ENCODE measurements at places on chromosomes 5 and 9.

- H3K27me3 ChIP-seq: no peaks in the 10 kb centered on the region
- DNase-seq: no peak
- no peak overlapping the region for H3K4me3 ChIP-seq
- H3K36me3 ChIP-seq: no peaks in the 10 kb centered on the region
These were observed 17.0 kb upstream of the MYO10 start for GRCh38 chr5:16952968-16953671.

GRCh38 chr9:108579757-108580439, 275.9 kb downstream of the ACTL7B start:
- no peaks in the 10 kb centered on the region for H3K36me3 ChIP-seq
- H3K4me1 ChIP-seq: no peaks in the 10 kb centered on the region
- no peak overlapping the region for H3K27ac ChIP-seq
- no peak for DNase-seq
- H3K27me3 ChIP-seq: peaks cover 3% of the 10 kb centered on the region

- DNase-seq: no peak
- H3K27me3 ChIP-seq: no peaks in the 10 kb centered on the region
- H3K36me3 ChIP-seq: no peaks in the 10 kb centered on the region
- no peak overlapping the region for H3K27ac ChIP-seq
- peaks cover 30% of the 10 kb centered on the region for H3K4me1 ChIP-seq
- H3K4me3 ChIP-seq: no peak overlapping the region
These were observed 1.5 kb upstream of the ZFR start for GRCh38 chr5:32445831-32446614.

DNA sequence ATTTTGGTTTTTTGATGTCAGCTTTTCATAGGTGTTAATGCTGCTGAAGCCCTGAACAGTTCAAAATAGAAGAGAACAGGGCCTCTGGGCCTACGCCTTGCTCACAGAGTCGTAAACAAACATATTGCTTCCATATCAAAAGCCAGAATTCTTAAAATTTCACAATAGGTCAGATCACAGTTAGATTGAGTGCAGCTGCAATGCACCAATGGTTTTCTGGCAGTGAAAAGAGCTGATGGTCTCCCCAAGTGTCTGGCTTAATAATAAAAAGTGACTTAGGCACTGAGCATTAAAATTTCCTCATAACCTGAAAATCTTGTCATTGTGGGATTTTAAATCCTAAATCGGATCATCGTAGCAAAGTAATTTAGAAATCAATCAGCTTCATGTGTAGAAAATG, 493.0 kb downstream of the CAAP1 start:
- DNase-seq: no peak
- no peaks in the 10 kb centered on the region for H3K36me3 ChIP-seq
- no peak overlapping the region for H3K27ac ChIP-seq
- H3K4me1 ChIP-seq: no peaks in the 10 kb centered on the region
- no peaks in the 10 kb centered on the region for H3K27me3 ChIP-seq

DNA sequence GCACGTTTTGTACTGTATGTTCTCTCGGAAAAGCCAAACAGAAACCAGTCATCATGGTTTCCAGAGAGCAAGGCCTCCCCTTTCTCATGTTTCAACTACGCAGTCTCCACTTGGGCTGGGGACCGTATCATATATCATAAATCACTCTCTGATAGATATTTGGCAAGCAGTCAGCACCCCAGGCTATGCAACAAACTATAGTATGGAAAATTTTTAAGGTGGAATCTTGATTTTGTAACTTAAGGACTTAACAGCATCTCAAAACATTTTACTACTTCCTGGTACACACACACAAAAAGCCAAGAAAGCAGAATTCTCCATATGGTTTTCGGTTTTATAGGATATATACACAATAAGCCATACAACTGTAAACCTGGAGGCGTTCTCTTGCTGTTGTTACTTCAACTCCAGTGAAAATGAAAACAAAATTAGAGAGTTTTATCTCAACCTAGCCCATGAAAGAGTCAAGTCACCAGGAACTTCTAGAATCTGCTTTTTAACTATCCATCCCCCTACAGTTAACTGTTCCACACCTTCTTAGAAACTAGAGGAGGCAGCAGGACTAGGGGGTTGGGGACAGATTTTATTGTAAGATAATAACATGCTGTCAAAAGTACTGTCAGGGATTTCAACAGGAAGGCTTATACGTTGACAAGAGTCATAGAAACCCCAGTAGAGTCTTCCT, 283.4 kb downstream of the NFIB start:
- no peak for DNase-seq
- H3K4me1 ChIP-seq: peaks cover 31% of the 10 kb centered on the region
- no peaks in the 10 kb centered on the region for H3K27me3 ChIP-seq
- H3K27ac ChIP-seq: peak overlapping the region; percentile 80

DNA sequence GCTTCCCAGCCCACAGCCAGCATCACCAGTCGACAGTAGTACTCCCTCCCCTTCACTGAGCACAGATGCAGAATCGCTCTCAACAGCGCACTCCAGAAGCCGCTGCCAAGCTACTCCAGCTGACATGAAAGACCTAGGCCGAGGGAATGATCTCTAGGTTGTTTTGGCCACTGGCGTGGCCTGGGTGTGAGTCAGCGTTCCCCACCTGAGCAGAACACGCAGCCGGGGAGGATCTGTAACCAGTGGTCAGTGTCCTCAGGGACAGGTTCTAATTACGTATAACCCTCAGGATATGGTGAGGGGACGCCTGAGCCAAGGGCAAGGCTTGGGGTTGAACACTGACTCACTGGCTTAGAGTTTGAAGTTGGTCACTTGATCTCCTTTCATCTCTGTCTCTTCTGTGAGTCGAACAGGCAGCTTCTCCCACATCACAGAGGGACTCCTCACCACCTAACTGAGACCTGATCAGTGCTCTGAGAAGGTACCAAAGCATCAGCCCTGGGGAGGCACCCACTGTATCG, 76.9 kb upstream of the IL17B start:
- H3K36me3 ChIP-seq: no peaks in the 10 kb centered on the region
- DNase-seq: no peak
- H3K27me3 ChIP-seq: no peaks in the 10 kb centered on the region
- H3K4me1 ChIP-seq: no peaks in the 10 kb centered on the region

GRCh38 chr5:107403228-107403953, 267.3 kb downstream of the EFNA5 start:
- H3K4me3 ChIP-seq: no peak overlapping the region
- no peak for DNase-seq
- no peaks in the 10 kb centered on the region for H3K27me3 ChIP-seq

DNA sequence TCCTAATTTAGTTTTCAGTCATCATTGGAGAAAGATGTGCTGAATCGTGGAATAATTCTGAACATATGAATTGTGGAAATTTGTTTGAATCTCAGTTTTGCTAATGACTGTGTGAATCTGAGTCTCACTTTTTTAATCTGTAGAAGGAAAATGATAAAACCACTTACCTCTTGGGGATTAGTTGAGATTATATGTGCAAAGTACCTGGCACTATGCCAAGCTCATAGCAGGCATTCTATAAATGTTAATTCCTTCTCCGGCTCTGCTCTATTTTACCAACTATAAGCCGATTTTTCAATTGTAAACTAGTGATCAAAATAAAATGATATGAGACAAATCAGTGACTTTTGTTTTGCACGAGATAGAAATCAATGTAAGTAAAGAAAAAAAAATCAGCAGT, 290.8 kb downstream of the TRPM3 start:
- no peak overlapping the region for H3K4me3 ChIP-seq
- no peaks in the 10 kb centered on the region for H3K27me3 ChIP-seq
- H3K36me3 ChIP-seq: no peaks in the 10 kb centered on the region
- no peak for DNase-seq
- H3K27ac ChIP-seq: no peak overlapping the region

DNA sequence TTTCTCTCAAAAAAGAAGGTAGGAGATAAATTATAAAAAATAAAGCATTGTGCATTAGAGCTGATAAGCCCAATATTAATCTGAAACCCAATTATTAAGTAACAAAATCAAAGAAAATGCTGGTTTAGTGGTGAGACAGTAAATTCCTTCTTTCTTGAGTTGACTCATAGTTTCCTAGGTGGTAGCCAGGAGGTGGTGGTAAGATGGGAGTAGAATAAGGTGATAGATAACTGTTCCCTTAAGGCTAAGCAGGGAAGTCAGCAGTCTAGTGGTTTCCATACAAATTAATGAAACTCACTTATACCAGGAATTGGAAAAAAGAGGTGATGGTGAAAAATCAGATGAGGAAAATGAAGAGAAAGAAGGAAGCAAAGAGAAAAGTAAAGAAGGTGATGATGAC, 23.2 kb downstream of the LYSMD3 start:
- no peaks in the 10 kb centered on the region for H3K4me1 ChIP-seq
- no peak overlapping the region for H3K27ac ChIP-seq
- DNase-seq: no peak
- H3K36me3 ChIP-seq: no peaks in the 10 kb centered on the region
- no peaks in the 10 kb centered on the region for H3K27me3 ChIP-seq

GRCh38 chr5:143427122-143427735, 23.7 kb upstream of the NR3C1 start:
- H3K4me3 ChIP-seq: no peak overlapping the region
- no peak for DNase-seq
- no peaks in the 10 kb centered on the region for H3K27me3 ChIP-seq
- no peaks in the 10 kb centered on the region for H3K4me1 ChIP-seq
- no peaks in the 10 kb centered on the region for H3K36me3 ChIP-seq

DNA sequence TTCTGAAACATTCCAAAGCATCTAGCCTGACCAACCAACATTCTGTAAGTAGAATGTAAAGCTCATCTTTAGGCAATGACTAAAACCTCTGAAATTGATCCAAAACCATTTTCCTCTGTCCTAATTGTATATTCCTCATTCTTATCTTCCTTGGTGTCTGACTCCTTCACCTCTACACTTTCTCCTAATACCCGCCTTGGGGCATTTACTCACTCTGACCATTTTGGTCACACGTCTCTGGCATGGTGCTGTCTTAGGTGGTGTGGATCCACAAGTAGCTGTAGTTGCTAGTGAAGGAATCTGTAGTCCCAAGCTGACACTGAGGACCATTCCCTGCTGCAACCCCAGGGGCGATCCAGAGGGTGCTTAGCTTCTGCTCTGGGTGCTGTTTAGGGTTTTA, 40.8 kb upstream of the LMNB1 start:
- H3K27me3 ChIP-seq: no peaks in the 10 kb centered on the region
- no peaks in the 10 kb centered on the region for H3K4me1 ChIP-seq
- DNase-seq: no peak

- H3K4me3 ChIP-seq: no peak overlapping the region
- DNase-seq: no peak
- no peaks in the 10 kb centered on the region for H3K36me3 ChIP-seq
- no peaks in the 10 kb centered on the region for H3K4me1 ChIP-seq
These were observed 9.8 kb upstream of the GNE start for GRCh38 chr9:36268007-36268427.

- no peak for DNase-seq
- no peaks in the 10 kb centered on the region for H3K36me3 ChIP-seq
- no peaks in the 10 kb centered on the region for H3K27me3 ChIP-seq
These were observed 177.5 kb upstream of the TBC1D2 start for GRCh38 chr9:98432960-98433359.

- H3K36me3 ChIP-seq: no peaks in the 10 kb centered on the region
- DNase-seq: no peak
- no peaks in the 10 kb centered on the region for H3K27me3 ChIP-seq
- no peak overlapping the region for H3K4me3 ChIP-seq
These were observed 296.8 kb downstream of the PDE4D start for GRCh38 chr5:59596586-59597350.

- no peak for DNase-seq
- H3K27me3 ChIP-seq: no peaks in the 10 kb centered on the region
- H3K36me3 ChIP-seq: peaks cover 22% of the 10 kb centered on the region
These were observed 50.6 kb downstream of the LNPEP start for GRCh38 chr5:96986450-96986849.

GRCh38 chr9:36053971-36054370, 17.3 kb downstream of the RECK start:
- H3K36me3 ChIP-seq: no peaks in the 10 kb centered on the region
- no peaks in the 10 kb centered on the region for H3K27me3 ChIP-seq
- H3K27ac ChIP-seq: no peak overlapping the region
- H3K4me3 ChIP-seq: no peak overlapping the region
- no peaks in the 10 kb centered on the region for H3K4me1 ChIP-seq
- no peak for DNase-seq

- H3K36me3 ChIP-seq: no peaks in the 10 kb centered on the region
- no peak overlapping the region for H3K4me3 ChIP-seq
- H3K4me1 ChIP-seq: peaks cover 94% of the 10 kb centered on the region
- no peak for DNase-seq
These were observed 4.9 kb upstream of the ADRA1B start for GRCh38 chr5:159911349-159911748.

GRCh38 chr9:127865645-127866464, 11.4 kb upstream of the ENG start:
- H3K27ac ChIP-seq: no peak overlapping the region
- H3K4me1 ChIP-seq: peaks cover 5% of the 10 kb centered on the region

GRCh38 chr5:36528588-36528987, 77.8 kb upstream of the SLC1A3 start:
- no peaks in the 10 kb centered on the region for H3K36me3 ChIP-seq
- DNase-seq: no peak
- no peaks in the 10 kb centered on the region for H3K4me1 ChIP-seq
- no peak overlapping the region for H3K4me3 ChIP-seq
- no peaks in the 10 kb centered on the region for H3K27me3 ChIP-seq
- no peak overlapping the region for H3K27ac ChIP-seq

GRCh38 chr9:85425153-85425611, 316.6 kb downstream of the AGTPBP1 start:
- no peaks in the 10 kb centered on the region for H3K36me3 ChIP-seq
- H3K27me3 ChIP-seq: no peaks in the 10 kb centered on the region
- no peak overlapping the region for H3K4me3 ChIP-seq
- no peak overlapping the region for H3K27ac ChIP-seq

GRCh38 chr5:144202726-144203125, 32.1 kb downstream of the KCTD16 start:
- no peaks in the 10 kb centered on the region for H3K27me3 ChIP-seq
- H3K4me1 ChIP-seq: peaks cover 16% of the 10 kb centered on the region
- H3K27ac ChIP-seq: no peak overlapping the region
- no peaks in the 10 kb centered on the region for H3K36me3 ChIP-seq
- H3K4me3 ChIP-seq: no peak overlapping the region

DNA sequence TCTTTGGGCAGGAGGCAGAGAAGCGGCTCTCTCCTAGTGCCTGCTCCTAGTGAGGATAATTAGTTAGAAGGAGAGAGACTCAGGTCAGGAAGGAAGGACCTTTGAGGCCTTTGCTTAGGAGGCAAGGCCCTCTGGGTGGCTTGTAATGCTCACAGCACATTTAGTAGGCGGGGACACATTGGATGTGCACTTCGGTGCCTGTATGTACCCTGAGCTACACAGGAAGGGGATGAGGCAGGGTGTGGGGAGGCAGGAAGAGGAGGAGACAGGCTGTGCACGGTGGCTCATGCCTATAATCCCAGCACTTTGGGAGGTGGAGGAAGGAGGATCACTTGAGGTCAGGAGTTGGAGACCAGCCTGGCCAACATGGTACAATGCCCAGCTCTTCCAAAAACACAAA, 7.2 kb upstream of the LCN2 start:
- no peak overlapping the region for H3K27ac ChIP-seq
- H3K27me3 ChIP-seq: no peaks in the 10 kb centered on the region
- no peak for DNase-seq
- H3K4me3 ChIP-seq: no peak overlapping the region
- no peaks in the 10 kb centered on the region for H3K36me3 ChIP-seq
- H3K4me1 ChIP-seq: no peaks in the 10 kb centered on the region

All from tibial artery (tissue), 4 donors.